ENCODE measurements at places on chromosomes 2 and 18.

GRCh38 chr2:102809291-102810189 lies 47.7 kb downstream of the TMEM182 start:
- DNase-seq, result no peak

DNA sequence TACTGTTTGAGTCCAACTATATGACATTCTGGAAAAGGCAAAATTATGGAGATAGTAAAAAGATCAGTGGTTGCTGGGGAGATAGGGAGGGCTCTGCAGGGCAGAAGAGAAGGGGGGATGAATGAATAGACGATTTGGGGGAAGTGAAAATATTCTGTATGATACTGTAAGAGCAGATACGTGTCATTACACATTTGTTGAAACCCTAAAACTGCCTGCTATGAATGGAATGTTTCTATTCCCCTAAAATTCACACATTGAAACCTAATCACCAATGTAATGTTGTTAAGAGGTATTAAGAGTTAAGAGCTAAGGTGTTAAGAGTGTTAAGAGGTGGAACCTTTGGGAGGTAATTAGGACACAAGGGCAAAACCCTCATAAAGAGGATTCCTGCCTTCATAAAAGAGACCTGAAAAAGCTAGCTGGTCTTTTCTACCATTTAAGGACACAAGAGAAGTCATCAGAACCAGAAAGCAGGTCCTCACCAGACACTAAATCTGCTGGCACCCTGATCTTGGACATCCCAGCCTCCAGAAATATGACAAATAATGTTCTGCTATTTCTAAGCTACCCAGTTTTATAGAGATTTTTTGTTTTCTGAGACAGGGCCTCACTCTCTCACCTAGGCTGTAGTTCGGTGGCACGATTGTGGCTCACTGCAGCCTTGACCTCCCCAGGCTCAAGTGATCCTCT lies 76.2 kb downstream of the ATAD2B start:
- no peak for DNase-seq

DNA sequence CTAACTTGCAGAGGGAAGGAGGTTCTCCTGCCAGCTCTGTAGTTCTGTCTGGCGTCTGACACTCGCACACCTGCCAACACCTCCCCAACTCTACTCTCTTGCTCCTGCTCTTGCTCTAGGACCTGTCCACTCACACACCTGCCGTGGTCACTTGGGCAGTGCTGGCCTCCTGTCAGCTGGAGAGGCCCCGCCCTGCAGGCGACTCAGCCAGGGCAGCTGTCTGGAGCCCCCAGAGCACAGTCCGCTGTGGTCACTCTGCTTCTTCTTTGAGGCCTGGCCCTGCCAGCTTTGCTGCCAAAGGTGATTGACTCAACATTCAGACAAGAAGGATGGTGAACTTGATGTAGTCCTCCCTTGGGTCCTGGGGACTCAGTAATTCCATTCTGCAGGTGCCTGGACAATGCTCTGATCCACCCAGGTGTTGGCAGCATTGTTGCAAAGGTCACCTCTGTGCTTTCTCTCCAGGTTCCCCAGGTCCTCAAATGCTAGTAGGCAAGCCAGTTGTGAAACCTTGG lies 18.7 kb downstream of the TPO start:
- no peak for DNase-seq

DNA sequence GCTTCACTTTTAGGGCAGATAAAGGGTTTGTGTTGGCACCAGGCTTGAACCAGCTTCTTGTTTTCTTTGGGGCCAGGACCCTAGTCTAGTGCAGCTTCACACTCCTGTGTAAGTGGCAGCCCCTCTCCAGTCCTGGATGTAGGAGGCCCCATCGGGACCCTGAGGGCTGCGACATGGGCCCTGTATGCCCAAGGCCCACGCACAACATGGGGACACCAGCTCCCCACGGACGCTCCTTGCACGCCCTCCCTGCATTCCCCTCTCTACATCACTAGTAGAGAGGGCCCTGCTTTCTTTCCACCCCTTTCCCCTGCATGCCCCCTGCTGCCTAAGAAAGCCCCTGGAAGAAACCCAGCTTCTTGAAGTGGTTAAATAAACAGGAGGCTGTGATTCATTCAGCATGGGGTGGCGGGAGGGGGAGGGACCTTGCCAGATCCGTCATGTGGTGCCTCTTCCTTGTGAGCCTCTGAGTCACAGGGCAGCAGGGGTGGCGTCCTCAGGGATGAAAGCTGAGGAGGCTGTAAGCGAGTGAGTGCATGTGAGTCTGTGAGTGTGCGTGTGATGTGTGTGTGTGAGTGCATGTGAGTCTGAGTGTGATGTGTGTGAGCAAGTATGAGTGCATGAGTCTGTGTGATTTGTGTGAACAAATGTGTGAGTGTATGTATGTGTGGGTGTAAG lies 42.5 kb downstream of the COPS8 start:
- DNase-seq, result no peak

DNA sequence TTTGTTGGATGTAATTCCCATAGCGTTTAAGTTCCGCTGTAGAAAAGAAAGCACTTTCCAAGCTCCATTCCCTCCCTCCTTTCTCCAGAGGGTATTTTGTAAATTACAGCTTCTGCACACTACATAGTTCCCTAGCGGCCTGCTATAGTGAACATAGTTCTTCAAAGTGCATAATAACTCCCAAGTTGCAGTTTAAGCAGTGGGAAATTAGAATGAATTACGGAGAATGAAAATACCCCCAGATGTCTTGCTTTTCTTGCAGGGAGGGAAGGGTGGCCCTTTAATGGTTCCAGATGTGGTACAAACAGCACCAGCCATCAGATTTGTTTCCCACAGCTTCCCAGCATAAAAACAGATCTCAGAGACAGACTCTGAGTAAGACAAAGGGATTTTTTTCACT lies 893.9 kb downstream of the SUCLG1 start:
- DNase-seq, result no peak

DNA sequence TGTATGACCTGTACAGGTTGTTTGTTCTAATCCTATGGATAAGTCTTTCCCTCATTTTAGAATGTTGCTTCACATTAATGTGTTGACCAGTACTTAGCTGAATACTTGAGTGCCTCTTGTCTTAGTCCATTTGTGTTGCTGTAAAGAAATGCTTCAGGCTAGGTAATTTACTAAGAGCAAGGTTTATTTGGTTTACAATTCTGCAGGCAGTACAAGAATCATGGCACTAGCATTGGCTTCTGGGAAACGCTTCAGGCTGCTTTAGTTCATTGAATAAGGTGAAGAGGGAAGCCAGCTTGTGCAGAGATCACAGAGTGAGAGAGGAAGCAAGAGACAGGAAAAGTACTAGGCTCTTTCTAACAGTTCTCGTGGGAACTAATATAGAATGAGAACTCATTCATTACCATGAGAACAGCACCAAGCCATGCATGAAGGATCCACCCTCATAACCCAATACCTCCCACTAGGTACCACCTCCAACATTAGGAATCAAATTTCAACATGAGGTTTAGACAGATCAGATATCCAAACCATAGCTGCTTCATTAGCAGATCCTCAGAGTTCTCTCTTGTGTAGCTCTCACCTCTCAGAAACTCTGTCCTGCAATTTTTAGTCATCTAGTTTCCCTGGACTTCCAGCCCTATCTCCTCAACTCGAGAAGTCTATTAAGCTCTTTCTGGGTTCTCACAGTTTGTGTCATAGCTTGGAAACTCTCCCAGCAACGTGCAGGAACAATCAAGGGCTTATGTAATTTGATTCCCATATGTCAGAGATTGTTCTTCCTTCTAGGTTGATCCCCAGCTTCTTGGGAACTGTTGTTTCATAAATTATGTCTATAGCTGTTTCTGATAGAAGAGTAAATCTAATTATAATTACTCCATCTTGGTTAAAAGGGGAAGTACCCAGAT lies 2082.3 kb upstream of the CELF4 start:
- DNase-seq, result no peak

GRCh38 chr2:176508984-176509740 lies 239.9 kb downstream of the MTX2 start:
- DNase-seq, result no peak

DNA sequence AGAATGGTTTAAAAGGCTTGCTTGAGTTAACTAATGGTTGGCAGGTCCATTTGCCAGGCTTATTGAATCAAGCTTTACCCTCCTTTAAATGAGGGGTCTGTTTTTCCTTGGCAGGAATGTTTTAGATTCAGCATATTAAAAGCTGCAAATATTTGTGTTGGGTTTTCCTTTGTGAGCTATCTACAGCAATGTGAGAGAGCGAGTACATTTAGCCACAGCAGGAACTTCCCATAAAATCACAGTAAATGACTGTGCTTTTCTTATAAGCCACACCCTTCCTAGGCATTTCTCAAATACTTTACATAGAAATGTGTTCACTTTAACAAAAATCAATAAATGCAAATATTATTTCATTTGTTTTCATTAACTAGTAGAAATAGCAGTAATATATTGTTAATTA lies 23.9 kb downstream of the CALCRL start:
- DNase-seq, result no peak

DNA sequence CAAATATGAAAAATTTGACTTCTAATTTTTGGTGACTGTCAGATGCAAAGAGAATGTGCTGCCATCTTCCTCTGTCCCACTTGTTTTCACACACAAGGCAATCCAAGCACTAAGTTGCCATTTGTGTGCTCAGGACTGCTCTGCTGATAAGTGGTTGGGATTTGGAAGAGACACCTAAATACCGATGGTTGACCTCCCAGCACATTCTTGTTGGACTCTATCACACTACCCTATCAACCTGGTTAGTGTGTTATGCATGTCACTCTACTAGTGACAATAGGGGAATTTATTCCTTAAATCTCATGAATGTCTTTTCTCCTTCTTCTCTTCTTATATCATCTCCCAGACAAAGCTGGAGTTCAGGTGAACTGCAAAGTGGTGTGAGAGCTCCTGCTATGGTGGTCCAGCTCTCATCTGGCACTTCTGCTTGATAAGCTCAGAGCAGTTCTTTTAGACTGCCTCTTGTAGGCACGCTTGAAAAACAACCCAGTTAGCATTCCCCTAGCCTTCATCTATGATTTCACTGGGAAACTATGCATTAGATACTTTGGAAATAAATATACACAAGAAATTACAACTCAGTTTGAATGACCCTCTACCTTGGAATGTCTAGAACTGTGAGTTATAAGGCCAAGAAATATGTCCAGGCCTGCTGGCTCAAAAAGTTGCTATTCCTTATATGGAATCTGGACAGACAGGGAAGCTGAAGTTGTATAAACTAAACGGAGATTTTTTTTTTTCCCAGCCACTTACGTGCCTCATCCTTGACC lies 404.8 kb downstream of the MEIS1 start:
- DNase-seq, result no peak

DNA sequence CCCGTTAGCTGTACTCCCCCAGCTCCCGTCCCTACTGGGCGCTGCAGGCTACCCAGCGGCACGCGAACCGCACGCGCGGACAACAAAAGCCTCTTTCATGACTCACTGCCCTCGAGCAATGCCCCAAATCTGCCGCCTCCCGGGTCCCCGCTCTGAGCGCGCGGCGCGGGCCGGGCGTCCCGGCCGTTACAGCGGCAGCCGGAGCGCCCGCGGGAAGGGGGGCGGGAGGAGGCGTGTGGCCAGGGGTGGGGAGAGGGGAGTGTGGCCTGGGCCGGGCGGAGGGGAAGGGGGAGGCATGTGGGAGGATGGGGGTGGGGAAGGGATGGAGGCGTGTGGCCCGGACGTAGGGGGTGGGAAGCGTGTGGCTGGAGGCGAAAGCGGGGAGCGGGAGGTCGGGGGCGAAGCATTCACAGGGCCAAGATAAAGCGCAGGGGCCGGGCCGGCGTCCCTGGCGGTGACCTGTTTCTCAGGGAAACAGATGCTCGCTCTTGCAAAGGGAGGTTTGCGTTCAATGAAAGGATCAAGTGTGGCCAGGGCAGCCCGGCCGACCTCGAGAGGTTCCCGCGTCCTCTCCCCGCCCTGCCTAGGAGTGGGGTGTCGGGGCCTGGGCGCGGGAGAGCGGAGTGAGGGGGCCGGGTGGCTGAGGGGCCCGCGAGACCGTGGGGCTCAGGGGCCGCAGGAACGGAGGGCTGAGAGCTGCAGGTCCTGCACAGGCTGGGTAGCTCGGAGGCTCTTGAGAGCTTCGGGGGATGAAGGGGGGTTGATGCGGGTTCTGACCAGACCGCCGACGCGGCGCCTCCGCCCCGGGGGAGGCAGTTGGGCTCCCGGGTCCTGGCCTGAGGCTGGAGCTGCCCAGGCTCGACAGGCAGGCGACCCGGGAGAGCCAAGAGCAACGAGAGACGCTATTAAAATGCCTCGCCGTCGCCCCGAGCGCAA lies 3.5 kb upstream of the NEUROD1 start:
- DNase-seq, result no peak

DNA sequence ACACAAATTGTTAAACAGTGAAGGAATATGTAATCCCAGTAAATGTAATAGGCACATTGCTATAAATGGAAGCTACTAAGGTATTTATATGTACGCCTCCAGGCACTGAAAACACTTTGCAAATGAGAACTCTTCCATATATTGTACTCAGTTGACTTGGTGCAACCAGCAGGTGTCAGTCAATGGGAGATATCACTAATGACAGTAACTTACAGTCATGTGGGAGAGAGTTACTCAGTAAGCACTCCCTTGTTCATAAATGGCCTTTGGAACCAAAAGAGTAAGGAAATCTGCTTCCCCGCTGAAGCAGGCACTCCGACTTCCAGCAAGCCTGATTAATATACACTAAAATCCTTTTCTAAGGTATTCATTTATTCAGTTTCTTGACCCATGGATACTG lies 5.9 kb downstream of the MDH1 start:
- DNase-seq, result no peak

DNA sequence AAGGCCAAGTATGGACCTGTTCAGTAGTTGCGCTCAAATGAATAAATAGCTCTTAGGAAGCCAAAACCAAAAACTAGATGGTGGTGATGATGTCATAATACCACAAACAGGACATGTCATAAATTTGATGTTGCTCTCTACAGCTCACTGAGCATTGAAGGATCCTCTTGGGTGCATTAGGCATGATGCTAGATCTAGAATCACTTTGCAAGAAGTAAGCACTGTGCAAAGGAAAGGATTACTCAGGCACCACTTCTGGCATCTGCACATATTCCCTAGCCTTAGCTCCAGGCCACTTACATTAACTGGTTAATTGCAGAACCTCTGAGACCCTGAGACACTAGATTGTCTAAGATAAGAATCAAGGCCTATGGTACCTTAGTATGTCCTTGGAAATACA lies 58.0 kb downstream of the LRRTM1 start:
- DNase-seq, result no peak

- no peak for DNase-seq
Observed at GRCh38 chr18:65988386-65988785, 237.6 kb downstream of the CDH7 start.

- no peak for DNase-seq
Observed at GRCh38 chr18:31506024-31506742, 8.2 kb downstream of the DSG2 start.

GRCh38 chr18:47172476-47172875 lies 3.7 kb downstream of the IER3IP1 start:
- no peak for DNase-seq

DNA sequence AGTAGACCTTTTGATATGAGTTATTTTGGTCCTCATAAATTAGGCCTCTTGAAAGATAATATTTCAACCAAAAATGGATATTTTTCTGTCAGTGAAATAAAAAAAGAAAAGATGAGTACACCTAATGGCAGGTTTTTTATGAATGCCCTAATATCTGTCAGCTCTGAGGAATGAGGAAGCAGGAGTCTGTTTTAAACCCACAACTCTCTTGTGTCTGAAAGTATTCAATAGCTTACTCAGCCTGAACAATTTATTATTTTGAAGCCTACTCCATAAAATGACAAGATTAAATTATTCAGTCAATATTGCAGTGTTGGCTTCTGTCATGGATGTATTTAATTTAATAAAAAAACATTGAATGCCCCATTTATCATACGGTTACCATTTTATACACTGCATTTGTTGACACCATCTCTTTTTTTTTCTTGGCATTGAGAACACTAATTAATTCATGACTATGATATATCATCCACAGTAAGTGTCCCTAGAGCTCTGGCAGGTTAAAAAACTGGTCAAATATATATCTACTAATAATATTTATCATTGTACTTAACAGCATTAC lies 548.2 kb downstream of the CBLN2 start:
- no peak for DNase-seq

All from NCI-H1092 (cell line).